ENCODE measurements at places on chromosomes 13 and 19.

GRCh38 chr13:26112843-26113242 lies 61.0 kb upstream of the SHISA2 start:
- DNase-seq = no peak

GRCh38 chr13:42047561-42048341 lies 697 bp upstream of the DGKH start:
- DNase-seq = no peak

GRCh38 chr19:31596751-31597150 lies 247.5 kb upstream of the TSHZ3 start:
- DNase-seq = no peak

GRCh38 chr19:12828494-12828893 lies 5.9 kb downstream of the RTBDN start:
- no peak for DNase-seq

DNA sequence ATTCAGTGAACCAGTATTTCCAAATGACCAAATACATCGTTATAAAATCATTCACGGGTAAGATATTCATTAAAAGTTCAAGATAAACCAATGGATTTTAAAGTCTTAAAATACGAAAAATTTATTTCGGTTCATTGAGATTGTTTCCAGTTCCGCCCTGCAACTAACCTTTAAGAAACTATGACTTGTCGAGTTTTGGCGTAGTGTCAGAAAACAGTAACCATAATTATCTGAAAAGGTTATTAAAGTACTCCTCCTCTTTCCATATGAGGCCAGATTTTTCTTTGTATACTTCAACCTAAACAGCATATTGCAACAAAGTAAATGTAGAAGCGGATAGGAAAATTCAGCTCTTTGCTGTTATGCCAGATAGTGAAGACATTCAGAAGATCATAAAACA lies 26.1 kb downstream of the LPAR6 start:
- DNase-seq = no peak

- peak; percentile 62 for DNase-seq
These were observed 9.0 kb upstream of the JUND start for GRCh38 chr19:18290302-18291018.

DNA sequence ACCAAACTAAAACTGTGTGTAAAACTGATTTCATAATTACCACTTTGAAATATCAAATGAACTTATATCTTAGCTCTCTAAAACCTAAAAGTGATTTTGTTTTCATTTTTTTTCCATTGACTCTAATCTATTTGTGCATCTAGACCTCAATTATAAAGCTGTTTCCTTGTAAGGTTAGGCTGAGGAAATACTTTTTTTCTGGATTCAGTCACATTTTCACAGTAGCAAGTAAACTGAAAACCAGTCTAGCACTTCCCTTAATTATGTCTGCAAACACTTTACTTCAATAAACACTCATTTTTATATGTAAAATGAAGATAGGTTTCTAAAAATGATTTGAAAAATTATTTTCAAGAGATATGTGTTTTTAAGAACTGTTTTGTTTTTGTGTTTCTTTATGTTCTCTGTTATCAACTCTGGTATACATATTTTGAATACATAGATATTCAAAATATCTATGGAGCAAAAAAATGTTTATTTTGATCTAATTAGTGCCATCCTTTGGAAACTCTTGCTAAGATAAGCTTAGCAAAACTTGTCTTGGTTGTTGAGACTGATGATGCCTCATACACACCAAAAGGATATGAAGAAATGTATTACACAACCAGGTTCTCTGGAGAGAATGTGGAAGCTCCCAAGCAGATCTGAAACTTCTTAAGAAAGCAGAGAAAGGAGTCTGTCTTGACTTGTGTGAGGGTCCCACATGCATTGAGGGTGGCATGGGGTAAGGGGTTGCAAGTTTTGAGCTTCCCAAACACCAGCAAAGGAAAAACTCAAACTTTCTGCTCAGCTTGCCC lies 1887.4 kb downstream of the PCDH9 start:
- no peak for DNase-seq

DNA sequence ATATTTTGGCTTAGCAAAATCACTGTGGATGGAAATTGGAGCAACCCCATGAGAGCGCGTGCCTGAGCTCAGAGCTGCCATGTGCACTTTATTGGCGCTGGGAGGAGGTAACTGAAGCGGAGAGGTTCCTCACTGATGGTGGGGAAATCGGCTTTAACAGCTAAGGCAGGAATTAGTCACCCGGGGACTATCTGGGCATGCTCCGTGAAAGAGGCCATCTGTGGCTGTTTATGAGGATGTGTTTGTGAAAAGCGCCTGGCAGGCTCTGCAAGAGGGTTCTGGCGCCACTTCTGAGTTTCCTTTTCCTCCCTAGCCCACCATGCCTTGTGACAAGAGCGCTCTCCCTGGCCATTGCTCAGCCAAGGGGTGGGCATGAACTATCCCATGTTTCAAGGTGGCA lies 815.6 kb downstream of the UQCRFS1 start:
- no peak for DNase-seq

DNA sequence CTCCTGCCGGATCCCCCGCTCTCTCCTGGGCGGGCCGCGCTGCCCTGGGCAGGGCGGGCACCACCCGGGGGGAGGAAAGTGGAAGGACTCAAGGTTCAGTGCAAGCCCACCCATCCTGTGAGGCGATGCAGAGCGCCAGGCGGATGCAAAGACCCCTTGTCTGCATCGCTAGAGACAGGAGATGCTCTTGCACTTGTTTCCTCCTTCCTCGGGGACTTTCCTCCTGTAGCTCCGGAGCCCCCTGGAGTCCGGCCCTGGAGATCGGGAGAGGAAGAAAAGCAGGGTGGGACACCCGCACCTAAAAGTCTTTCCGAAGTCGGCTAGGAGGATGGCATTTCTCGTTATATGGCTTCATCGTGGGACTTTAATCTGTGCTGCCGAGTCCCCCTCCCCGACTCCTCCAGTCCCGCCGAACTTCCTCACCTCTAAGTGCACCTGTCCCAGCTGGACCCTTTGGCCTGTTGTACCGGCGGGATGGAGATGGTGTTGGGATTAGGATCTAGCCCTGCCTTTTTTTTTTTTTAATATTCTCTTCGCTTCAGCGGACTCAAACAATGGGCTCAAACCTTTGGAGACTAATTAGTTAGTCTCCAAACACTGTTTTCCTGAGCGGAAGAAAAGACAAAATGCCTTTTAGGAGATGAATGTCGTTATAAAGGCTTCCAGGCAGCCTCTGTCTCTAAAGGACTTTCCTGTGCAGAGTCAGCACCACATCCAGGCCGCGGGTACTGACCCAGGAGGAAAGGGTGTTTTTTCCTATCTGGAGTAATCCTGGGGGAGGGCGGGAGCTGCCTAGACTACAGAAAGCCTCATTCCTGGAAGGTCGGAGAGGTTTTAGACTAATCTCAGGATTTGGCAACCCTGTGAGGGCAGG lies 725 bp downstream of the FAM124A start:
- DNase-seq = no peak

DNA sequence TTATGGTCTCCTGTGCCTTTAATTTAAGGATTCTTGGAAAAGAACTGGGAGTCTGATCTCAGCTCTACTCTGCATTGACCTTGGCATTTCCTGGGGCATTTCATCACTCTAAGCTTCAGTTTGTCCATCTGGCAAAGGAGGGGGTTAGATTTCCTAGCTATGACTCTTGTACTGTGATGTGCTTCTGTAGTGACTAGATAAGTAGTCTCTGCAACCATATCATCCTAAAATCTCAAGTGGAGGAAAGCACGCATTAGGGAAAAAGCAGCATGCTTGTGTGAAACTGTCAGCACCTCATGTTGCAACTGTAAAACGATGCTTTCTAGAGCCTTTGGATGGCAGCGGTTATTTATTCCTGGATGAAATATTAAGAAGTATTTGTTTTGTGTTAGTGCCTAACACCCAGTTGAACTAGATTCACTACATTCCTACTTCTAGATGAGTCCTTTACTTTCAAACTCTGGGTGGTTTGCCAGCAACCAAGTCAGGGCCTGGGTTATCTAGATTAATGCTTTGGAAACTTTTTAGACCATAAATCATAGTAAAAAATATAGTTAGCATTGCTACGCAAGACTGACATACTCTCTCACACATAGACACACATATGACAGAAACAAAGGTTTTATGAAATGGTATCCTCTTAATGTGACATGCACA lies 6.8 kb downstream of the WDFY2 start:
- DNase-seq = no peak

DNA sequence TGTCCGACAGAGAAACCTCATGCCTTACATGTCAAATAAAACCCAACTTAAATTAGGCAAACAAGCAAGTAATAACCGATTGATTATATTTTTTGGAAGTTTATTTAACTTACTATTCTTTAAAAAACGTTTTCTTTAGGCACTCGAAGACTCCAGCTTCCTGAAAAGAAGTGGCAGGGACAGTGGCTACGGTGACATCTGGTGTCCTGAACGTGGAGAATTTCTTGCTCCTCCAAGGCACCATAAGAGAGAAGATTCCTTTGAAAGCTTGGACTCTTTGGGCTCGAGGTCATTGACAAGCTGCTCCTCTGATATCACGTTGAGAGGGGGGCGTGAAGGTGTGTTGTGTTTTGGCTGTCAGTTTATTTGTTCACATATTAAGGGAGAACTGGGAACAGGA lies 164.4 kb downstream of the LMO7 start:
- DNase-seq = no peak

- no peak for DNase-seq
These were observed 10.0 kb downstream of the CAMSAP3 start for GRCh38 chr19:7605490-7606222.

DNA sequence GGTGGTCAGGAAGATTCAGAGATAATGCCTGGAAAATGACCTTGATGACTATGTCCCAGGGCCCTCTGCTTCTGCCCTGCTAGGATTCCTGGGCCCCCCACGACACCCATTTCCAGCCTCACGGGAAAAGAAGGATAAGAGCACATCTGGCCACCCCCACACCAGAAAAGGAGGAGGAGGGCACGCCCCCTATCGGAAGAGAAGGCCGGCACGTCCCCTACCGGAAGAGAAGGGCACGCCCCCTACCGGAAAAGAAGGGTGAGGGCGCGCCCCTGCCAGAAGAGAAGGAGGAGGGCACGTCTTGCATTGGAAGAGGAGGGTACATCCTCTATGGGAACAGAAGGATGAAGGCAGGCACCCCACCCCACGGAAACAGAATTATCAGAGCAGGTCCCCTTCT lies 84.3 kb downstream of the IER2 start:
- peak; percentile 39 for DNase-seq

- no peak for DNase-seq
These were observed 19.9 kb upstream of the GDF15 start for GRCh38 chr19:18366021-18366435.

- DNase-seq = no peak
These were observed 124.2 kb upstream of the SERP2 start for GRCh38 chr13:44249431-44249836.

GRCh38 chr19:50199259-50199555 lies 4.2 kb upstream of the MYH14 start:
- DNase-seq = no peak

DNA sequence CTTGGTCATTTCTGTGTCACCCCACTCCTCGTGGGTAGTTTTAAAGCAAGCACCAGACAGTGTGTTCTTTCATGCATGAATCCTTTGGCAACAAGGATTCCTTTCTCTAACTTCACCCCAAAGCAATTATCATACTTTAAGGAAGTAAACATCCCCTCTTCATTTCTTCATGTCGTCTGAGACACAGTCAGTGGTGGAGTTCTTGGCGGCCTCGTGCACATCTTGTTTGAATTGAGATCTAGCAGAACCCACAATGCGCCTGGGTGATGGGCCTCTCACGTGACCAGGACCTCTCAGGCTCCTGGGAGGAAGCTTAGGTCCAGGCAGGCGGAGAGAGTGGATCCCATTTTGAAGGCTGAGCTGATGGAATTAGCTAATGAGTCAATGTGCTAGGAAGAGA lies 2.6 kb downstream of the ACSBG2 start:
- no peak for DNase-seq

- DNase-seq = no peak
These were observed 1.1 kb downstream of the IRS2 start for GRCh38 chr13:109785141-109785891.

- DNase-seq = no peak
These were observed 41.0 kb downstream of the RFX2 start for GRCh38 chr19:6069268-6069791.

DNA sequence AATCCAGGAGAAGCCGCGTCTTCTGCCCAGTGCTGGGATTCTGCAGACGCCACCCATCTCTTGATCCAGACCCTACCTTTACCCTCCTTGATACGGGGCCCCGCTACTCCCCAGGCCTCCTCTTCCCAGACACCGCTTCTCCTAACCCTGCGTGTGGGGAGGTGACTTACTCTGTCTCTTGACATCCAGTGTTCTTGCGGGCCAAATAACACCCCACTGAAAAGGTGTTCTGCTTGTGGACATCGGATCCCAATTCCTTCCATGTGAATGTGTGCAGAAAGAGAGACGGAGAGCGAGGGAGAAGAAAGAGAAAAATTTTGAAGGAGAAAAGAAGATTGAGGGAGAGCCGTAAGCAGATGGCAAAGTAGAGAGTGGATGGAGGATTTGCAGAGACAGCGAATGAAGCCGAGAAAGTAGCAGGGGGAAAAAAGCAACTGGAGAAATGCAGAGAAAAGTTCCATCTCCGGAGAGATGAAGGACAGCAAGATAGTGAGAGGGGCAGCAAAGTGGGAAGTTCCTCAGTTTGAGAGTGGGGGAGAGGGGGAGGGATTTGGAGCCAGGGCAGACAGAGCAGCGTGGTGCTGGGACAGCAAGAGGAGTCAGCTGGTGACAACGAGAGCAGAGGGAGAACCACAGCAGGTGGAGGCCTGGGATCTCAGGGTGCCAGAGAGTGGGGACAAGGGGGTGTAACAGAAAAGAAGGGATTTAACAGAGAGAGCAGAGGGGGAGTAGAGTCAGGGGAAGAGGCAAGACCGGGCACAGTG lies 814 bp downstream of the ZNF480 start:
- DNase-seq = no peak

- no peak for DNase-seq
These were observed 189.1 kb downstream of the GGACT start for GRCh38 chr13:100399455-100399854.

- DNase-seq = no peak
These were observed 854 bp downstream of the RNASEH2B start for GRCh38 chr13:50910485-50910805.

GRCh38 chr19:18203863-18204393 lies at the start of gene RAB3A:
TSS of gene RAB3A (minus strand) at chr19:18204042. CDS start at chr19:18202740, 1,302 bp downstream.
- DNase-seq = peak; percentile 98

GRCh38 chr13:103133556-103133955 lies 67.3 kb upstream of the SLC10A2 start:
- no peak for DNase-seq

DNA sequence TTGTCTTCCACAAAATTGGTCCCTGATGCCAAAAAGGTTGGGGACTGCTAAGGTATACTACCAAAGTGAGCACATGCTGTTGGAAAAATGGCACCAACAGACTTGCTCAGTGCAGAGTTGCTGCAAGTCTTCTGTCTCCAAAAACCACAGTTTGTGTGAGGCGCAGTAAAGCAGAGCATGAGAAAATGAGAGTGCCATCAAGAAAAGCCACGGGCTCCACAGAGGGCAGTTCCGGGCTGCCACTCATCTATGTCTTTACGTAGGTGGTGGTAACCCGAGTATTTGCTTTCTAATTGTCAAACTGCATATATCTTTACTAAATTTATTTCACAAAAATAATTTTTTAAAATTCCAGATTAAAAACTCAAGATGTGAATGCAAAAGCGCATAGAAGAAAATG lies 123.8 kb downstream of the RNF17 start:
- DNase-seq = no peak

Data from stimulated activated CD8-positive, alpha-beta memory T cell treated with anti-CD3 and anti-CD28 coated beads, Interleukin-2, amount 100 ng/mL, for 1 hour (primary cell).